Bone marrow (tissue), 2 donors: ENCODE measurements at places on chromosomes 4 and X.

DNA sequence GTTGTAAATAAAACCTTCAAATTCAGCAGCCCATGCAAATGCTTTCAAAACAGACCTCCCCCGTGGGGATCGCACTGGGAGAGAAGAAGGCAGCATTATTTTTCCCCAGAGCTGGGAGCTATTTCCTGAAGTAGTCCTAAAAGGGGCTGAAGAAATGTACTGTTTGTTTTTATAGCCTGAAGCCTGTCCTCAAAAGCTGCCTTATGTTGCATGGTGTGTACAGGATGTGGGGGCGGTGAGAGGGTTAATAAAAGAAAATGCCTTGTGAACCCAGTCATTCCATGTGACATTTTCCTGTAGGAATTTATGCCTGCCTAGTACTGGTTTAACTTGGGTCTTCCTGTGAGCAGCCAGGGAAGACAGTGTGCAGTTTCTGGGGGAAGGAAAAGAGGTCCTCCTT is 144.1 kb downstream of the SOWAHB start:
- DNase-seq: no peak

DNA sequence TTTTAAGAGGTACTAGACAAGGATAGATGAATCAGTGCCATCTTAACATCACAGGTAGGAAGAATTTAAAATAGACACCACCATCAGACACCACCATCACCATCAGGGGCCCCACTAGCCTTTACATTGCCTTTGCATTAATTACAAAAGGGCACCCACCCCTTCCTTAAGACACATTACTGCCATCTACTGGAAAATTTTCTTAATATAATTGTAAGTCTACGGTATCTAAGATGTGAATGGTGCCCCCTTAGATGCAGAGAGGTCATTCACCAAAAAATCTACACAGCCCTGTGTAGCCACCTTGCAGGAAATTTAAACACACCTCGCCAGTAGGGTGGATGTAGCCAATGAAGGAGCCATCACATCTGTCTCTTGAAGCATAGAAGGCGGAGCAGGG is 184.1 kb downstream of the MID1IP1 start:
- peak; percentile 28 for DNase-seq

DNA sequence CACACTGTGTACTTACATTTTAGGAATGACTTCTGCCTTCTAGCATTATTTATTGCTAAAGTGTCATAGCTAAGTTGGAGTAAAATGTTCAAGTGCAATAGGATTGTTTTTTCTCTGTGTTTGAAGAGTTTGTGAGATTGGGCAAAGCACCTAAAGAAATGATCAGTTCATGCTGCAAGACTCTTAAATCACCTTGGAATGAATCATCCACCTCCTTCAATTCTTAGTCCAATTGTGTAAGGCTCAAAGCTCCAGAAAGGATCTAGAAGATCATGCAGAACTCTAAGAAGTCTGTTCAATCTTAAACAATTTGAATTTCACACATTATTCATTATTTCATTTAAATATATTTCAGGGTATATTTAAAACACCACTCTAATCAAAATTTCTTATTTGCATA is 137.1 kb downstream of the AMELX start:
- DNase-seq: no peak

DNA sequence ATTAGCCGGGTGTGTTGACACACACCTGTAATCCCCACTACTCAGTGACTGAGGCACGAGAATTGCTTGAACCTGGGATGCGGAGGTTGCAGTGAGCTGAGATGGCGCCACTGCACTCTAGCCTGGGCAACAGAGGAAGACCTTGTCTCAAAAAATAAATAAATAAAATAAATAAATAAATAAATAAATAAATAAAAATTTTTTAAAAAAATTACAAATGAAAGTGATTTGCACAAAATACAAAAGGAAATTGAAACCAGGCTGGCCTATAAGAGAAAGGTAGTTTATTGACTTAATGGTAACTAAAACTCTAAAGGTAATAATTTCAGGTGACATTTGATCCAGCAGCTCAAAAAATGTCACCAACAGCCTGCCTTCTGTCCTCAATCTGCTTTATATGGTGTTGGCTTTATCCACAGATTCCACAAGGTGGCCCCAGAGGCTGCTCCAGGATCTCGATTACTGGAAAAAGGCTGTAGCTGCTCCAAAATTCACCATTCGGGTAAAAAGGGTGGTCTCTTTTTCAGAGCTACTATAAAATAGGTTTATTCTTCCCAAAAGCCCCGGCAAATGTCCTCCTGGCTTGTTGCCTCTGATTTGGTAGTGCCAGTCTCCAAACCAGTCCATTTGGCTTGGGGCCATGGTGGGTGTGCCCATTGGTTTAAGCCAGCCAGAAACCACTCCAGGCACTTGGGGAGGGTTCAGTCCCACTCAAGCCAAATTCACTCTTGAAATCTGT is 61.4 kb upstream of the TRIM2 start:
- DNase-seq: no peak

GRCh38 chr4:55247521-55247920 is 98.5 kb upstream of the SRD5A3 start:
- no peak for DNase-seq

DNA sequence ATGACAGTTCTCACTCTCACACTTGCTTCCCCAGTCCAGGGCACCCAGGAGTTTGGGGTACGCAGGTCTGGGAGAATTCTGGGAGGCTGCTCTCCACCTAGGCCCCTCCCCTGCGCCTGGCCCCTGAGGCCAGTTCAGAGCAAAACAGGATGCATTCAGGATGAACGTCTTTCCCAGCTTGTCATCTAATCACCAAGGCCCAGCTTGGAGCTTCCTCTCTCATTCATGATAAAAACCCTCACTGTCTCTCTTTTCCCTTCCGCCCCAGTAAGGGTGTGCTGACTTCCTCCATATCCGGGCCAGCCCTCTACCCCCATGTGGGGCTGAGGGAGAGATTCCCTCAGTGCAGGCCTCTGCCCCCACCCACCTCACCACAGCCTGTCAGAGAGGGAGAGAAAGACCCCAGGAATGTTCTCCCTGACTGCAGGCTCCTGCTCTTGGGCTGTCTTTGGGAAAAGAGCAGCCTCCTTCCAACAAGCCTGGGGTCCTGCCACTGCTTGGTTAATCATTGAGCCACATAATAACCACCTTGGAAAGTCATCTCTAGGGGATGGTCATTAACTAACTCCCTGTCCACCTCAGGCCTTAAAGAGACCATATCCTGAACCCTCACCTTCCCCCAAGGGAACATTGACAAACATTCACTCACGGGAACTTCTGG is 50.1 kb downstream of the STARD8 start:
- no peak for DNase-seq

DNA sequence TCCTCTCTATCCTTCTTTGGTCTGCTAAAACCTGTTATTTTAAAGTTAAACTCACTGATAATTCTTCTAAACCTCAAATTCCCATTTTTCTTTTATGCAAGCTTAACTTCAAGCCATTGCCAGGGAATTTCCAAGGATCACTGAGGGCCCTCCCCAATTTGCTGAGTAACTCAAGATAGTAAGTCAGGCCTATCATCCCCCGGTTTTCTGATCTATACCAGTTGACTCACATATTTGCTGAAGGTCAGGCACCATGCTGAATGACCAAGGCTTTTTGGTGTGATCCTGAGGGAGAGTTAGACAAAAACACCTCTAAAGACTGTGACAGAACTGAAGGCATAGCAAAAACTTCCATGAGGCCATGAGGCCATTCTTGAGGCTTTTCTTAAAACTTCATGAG is 1301.9 kb downstream of the PCDH7 start:
- no peak for DNase-seq

DNA sequence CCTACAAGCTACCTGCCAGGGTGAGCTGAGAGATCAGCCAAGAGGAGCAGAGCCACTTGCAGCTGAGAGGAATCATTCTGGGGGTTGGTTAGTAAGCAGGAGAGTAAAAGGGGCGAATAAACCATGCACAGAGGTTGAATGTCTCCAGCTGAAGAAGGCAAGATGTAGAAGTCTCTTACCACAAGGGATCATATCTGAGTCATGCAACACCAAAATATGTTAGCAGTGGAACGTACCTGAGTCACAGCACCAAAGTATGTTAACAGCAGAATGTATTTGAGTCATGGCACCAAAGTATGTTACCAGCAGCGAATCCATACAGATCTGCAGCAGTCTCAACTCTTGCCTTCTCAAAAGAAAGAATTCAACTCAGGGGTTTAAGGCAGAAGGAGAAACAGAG is 29.9 kb downstream of the C4orf51 start:
- no peak for DNase-seq

- no peak for DNase-seq
Observed at GRCh38 chr4:96166806-96167205, 326.9 kb downstream of the PDHA2 start.

DNA sequence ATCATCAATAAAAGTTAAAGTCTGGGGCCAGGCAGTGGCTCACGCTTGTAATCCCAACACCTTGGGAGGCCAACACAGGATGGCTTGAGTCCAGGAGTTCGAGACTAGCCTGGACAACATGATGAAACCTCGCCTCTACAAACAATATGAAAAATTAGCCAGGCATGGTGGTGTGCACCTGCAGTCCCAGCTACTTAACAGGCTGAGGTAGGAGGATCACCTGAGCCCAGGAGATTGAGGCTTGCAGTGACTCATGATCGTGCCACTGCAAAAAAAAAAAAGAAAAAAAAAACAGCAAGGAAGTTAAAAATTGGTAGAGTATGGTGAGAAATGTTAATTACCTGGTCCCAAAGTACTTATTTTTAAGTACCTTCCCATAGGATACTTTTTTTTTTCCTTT is 27.5 kb downstream of the FBXW7 start:
- no peak for DNase-seq

- DNase-seq: no peak
Observed at GRCh38 chr4:88283661-88284438, 511 bp downstream of the PPM1K start.

DNA sequence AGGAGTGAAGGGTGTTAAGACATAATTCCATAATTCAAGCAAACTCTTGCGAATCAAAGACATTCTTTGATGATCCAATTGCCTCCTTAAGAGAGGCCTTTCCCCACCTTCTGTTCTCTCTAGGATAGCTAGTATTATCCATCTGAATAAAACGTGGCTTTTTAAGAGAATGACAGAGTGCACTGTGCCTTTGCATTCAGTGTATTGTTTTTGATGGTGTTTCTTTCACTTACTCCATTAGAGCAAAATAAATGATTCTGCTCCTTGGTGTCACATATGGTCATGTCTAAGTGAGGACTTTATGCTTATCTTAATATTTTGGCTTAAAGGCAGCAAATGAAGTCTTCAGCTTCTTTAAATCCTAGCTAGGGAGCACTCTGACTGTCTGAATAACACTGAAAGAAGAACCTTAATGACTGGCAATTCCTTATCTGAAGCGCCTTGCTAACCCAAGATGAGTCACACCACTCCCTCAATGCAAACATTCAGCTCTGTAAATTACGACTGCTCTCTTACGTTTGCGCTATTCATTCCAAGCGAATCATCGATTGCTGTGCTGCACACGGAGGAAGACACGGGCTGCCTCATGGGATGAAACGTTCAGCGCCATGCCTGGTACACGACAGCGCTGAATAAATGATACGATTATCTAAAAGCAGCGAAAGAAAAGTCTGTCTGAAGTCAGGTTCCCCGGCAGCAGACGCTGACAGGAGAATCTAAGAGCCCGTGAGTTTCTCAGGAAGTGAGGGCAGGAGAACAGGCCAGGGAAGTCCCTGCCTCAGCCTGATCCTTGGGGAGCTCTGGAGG is 35.1 kb upstream of the GEMIN8 start:
- DNase-seq: no peak

GRCh38 chr4:31442236-31442635 is 722.1 kb downstream of the PCDH7 start:
- no peak for DNase-seq

DNA sequence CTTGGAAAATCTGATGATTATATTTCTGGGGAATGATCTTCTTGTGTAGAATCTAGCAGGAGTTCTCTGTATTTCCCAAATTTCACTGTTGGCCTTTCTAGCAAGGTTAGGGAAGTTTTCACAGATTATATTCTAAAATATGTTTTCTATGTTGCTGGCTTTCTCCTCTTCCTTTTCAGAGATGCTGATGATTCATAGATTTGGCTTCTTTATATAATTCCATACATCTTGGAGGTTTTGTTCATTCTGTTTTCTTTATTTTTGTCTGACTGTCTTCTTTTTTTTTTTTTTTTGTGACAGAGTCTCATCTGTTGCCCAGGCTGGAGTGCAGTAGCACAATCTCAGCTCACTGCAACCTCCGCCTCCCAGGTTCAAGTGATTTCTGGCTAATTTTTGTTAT is 957.9 kb upstream of the SLIT2 start:
- no peak for DNase-seq

- no peak for DNase-seq
Observed at GRCh38 chr4:139367421-139368090, 65.3 kb upstream of the NDUFC1 start.

- peak; percentile 19 for DNase-seq
Observed at GRCh38 chrX:15686818-15687685, 22.4 kb upstream of the CLTRN start.

DNA sequence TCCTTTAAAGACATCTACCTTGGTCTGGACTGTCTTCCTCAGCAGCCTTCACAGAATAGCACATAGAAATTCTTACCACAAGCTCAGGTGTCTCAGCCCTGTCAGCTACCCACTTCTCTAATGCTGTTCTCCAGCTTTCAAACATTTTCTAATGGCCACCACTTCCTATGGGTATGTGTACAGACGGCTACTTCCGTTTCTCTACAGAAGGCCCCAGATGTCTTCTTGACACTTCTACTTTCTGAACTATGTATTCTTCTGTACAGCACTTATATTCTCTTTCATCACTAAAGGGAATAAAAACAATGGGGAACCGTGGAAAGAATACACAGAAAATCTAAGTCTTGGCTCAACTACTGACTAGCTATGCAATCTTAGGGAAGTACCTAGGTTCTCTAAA is 13.3 kb downstream of the OPHN1 start:
- no peak for DNase-seq

GRCh38 chr4:84568496-84568895 is 14.4 kb upstream of the CDS1 start:
- DNase-seq: no peak

- DNase-seq: no peak
Observed at GRCh38 chr4:6050551-6050950, 32.3 kb upstream of the C4orf50 start.

GRCh38 chrX:132664273-132664672 is 175.4 kb upstream of the MBNL3 start:
- no peak for DNase-seq

- DNase-seq: no peak
Observed at GRCh38 chr4:27973056-27973455, 1112.4 kb downstream of the STIM2 start.

DNA sequence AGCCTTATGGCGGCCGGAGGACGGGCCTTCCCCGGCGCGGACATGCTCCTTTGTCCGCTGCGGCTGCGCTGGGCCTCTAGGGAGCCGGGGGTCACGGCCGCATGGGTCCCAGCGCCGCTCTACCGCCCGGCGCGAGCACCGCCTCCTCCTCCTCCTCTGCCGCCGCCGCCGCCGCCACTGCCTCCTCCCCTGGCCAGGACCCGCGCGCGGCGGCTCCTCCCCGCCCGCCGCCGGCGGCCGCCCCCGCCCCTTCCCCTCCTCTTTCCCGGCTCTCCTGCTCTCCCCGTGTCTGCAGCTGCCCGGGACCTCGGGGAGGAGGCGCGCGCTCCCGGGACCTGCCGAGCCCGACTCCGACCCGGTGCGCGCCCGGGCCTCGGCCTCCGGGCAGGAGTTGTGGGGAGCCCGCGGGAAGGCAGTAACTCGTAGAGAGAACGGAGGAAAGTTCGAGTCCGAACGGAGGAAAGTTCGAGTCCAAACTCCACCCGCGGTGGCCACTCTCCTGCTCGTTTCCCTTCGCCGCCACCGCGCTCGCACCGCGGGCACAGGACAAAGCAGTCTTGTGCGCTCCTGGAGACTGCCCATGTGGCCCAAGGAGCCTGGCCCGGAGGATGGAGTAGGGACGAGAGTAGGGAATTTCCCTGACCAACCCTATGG is at the start of gene ADGRA3:
ADGRA3 (minus strand) TSS at position 179 of the 654 bp plus-strand sequence. CDS start 282 bp downstream, outside the sequence.
- DNase-seq: peak; percentile 19
